ENCODE measurements at places on chromosomes 5 and 9.

DNA sequence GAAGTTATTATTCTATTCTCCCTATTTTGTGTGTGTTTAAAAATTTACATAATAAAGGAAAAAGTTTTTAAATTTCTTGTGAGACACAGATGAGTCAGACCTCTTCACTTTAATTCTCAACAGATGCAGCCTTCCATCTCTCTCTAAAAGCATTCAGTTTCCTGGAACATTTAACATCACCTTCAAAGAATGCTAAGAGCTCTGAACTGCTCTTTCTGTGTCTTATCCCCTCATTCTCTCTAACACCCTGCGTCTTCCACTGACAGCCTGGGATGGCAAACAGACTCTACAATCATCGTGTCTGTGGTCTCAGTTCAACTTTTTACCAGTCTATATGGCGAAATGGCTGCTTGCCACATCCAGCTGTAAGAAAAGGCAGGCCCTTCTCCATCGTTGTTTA, 173.0 kb downstream of the HINT1 start:
- DNase-seq = no peak

DNA sequence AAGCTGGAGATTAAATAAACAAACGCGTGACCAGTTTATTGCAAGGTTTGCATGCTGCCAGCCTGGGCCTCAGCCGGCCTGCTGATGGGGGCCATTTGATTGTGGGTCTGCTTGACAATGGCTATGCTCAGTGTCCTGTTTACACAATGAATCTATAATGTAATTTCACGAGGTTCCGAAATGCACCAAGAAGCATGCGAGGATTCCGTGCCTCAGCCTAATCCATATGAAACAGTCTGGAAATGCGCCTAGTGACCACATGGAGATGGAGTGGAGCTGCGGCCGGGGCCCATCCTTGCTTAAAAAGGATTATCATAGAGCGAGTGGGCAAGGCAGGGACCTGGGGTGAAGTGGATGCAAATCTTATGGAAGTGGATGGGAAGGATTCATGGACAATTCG, 382.4 kb downstream of the CDK5RAP2 start:
- no peak for DNase-seq

DNA sequence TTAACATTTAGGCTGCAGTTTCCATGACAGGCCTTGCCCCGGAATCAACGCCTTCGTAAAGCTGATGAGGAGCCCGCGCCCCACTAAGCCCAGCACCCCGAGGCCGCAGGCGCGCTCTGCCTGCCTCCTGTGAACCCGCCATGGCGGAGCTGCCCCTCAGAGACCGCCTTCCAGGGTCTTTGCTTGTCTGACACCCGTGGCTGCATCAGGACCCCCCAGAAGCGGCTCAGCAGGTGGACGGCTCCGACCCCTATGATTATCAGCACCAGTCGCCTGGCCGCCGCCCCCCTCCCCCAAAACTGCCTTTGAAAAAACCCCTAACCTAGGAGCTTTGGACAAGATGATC, 507 bp upstream of the DPH7 start:
- no peak for DNase-seq

- no peak for DNase-seq
Observed at GRCh38 chr5:54739371-54739770, 221.8 kb downstream of the SNX18 start.

DNA sequence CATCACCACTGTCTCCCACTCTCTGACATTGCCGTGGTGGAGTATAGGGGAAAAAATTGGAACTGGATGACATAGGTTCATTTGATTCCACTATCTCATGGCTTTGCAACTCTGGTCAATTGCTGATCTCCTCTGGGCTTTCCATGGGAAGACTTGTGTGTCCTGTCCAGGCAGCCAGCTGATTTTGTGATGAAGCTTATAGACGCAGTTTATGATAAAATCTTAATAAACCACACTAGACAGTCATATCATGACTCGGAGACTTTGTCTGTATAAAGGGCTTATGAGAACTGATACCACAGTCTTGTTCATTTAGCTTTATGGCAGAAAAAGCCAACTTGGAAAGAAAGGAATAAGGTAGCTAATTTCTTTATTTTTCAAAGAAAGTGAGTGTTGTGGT, 296.5 kb downstream of the MAST4 start:
- no peak for DNase-seq

DNA sequence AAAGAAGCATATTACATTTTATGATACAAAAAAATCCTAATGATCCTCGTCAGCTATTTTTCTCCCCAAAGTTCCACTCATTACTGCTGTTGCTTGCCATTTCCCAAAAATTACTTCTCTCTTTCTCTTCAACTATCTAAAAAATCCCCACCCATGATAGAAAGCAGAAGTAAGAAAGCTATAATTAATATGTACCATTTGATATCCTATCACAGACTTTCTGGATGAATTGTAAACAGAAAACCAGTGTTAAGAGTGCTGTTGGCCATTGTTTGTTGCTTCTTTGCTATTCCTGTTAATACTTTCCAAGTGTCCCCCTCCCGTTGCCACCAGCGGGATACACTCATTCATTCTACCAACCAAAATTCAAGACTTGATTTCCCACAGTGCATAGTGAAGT, 136.3 kb upstream of the SMARCA2 start:
- no peak for DNase-seq

- no peak for DNase-seq
Observed at GRCh38 chr5:162837155-162837554, 600.2 kb upstream of the CCNG1 start.

- DNase-seq = peak; percentile 31
Observed at GRCh38 chr9:31323726-31324444, 1060.6 kb upstream of the ACO1 start.

- DNase-seq = no peak
Observed at GRCh38 chr9:13027879-13028278, 251.6 kb downstream of the MPDZ start.

DNA sequence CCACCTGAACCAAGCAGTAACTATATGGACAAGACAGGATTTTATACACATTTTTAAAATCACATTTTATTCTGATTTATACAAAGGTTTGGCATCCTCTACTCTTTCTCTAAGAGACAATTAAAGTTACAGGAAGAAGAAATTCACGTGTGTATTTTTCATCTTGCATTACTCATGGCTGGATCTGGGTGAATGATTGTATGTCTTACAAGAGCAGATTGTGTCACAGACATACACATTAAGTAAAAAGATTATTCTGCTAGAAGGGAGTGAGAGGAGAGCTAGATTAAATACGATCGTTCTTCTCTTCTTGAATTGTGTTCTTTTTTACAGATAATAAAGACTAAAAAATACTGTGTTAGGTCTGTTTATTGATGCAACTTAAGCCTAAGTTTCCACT, 20.8 kb upstream of the CEP120 start:
- DNase-seq = no peak

DNA sequence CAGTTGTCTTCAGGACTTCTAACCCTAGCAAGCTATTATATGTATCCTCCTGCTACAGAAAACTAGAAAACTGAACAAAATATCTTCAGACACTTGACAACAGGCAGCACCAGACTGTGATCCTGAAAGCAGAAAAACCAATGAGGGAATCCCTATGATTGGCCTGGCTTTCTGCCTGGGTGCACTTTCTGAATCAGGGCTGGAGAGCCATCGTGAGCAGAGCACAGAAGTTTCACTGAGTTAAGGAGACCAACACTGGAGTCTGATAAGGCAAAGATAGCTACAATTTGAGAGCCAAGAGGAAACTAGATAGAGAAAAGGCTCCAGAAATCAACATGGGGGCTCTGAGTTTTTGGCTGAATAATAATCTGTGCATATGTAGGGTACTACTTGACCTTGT, 106.5 kb downstream of the FANCC start:
- no peak for DNase-seq

DNA sequence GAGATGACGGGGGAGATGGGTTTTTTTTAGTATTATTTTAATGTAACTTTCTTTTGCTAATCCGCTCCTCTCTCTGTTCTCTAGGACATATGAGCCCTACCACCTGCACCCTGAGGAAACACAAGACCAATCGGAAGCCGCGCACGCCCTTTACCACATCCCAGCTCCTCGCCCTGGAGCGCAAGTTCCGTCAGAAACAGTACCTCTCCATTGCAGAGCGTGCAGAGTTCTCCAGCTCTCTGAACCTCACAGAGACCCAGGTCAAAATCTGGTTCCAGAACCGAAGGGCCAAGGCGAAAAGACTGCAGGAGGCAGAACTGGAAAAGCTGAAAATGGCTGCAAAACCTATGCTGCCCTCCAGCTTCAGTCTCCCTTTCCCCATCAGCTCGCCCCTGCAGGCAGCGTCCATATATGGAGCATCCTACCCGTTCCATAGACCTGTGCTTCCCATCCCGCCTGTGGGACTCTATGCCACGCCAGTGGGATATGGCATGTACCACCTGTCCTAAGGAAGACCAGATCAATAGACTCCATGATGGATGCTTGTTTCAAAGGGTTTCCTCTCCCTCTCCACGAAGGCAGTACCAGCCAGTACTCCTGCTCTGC, 4.8 kb downstream of the MSX2 start:
- no peak for DNase-seq

- DNase-seq = no peak
Observed at GRCh38 chr5:10576790-10577189, 12.9 kb downstream of the ANKRD33B start.

DNA sequence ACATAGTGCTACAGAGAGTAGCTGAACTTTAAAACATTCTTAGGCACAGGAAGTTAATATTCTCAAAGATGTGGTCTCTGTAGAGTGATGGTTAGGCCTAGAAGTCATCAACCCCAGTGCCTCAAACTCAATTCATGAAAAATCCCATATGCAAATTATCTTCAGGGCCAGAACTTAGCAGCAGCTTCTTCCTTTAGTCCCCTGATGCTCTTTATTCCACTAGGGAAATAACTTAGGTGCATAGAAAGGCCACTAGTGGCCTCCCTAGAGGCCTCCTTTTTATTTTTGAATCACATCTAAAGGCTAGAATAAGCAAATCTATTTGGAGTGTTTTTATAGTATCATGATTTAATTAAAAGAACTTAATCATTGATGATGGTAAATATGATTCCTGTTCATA, 88.3 kb downstream of the GIN1 start:
- DNase-seq = no peak

GRCh38 chr5:104646416-104646815, 1083.8 kb upstream of the NUDT12 start:
- DNase-seq = no peak

DNA sequence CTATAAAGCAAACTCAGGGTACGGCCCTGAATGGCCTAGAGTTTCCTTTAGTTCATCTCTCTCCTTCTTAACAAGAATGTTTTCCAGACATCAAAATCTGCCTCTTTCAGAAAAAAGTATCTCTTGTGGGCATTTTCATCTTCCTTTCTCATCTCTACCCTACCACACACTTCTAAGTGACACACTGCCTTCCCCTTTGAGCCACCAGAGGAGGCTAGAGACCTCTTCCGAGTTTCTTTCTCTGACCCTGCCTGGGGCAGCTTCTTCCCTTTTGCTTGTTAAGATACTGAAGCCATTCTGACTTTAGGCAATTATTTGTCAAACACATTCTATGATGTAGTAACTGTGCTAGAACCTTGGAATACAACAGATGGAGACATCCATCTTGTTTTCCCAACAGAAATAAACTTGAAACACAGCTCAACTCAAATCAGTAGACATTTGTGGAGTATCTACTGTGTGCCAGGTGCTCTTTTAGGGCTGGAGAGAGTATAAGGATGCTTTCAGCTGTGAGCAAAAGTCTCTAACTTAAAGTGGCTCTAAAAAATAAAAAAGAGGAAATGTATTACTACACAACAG, 8.6 kb upstream of the SV2C start:
- no peak for DNase-seq
